ENCODE measurements at places on chromosomes 4 and X.

- no peak for DNase-seq
Measured at GRCh38 chr4:73236151-73236550, 22.4 kb downstream of the ANKRD17 start.

DNA sequence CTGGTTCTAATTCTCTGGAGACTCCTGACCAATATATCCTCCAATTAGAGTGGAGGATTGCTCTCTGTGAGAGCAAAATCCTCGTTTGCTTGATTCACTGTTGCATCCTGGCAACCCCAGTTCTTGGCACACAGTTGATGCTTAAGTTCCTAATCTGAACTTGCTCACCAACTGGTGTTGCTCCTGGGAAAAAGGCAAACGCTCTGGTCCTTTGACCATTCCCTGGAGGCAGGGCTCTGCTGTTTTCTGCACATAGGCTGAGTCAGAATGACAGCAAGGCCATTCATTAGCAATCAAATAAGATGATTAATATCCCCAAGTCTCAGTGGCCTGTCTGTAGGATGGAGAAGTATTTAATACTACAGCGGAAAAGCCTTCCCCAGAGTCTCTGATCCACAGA lies 172.7 kb upstream of the TBC1D9 start:
- no peak for DNase-seq

- no peak for DNase-seq
Measured at GRCh38 chr4:24121395-24122175, 231.7 kb upstream of the PPARGC1A start.

- DNase-seq, result no peak
Measured at GRCh38 chr4:86482306-86483172, 111.6 kb upstream of the PTPN13 start.

DNA sequence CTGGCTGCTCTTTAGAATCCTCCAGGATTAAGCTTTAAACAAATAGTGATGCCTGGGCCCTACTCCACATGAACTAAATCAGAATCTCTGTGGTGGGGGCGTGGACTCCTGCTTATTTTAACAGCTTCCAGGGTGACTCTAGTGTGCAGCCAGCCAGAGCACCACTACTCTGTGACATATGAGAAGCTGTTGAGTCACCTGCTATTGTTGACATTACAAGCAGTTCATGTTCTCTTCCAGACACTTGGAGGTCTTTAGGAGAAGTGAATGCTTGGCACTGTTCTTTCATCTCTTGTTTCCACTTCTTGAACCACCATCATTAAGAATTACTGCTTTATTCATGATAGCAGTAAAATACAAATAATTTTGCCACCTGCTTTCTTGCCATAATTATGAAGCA lies 426 bp upstream of the C4orf51 start:
- DNase-seq, result peak; percentile 20

DNA sequence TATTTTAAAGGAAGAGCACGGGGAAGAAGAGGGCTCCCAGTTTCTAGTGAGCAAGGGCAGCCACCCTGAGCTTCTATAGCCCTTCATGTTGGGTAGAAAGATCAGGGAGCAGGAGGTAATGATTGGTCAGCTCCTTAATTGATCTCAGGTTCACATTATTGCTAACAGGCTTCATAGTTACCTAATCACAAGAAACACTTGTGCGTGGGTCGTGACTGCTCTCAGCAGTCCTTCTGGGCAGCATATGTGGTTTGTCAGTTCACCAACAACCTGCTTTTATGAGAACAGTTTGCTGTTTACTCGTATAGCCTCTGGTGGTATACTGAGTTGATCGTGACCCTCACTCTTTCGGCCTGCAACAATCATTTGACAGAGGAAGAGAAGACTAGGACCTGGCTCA lies 4.7 kb upstream of the DOK7 start:
- DNase-seq, result no peak

- DNase-seq, result peak; percentile 31
Measured at GRCh38 chr4:23717528-23718248, 172.2 kb downstream of the PPARGC1A start.

GRCh38 chrX:44043496-44043895 lies 70.3 kb upstream of the NDP start:
- no peak for DNase-seq

DNA sequence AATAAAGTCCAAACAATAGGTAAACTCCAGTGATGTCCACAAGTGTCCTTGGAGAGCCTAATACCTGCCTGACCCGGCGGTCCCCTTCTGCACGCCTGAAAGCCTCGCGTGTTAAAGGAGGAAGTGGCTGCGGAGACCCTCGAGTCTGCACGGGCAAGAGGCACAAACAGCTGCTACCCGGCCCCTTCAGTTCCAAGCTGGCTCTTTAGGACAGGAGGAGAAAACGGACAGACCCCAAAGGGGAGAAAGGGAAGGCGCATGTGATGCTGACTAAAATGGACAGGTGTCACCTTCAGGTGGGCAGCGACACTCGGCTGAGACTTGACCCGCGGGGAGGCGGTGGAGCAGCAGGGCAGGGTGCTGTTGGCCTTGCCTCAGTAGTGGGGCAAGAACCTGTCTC lies 102.7 kb upstream of the TENM3 start:
- DNase-seq, result no peak

- no peak for DNase-seq
Measured at GRCh38 chrX:18548996-18549395, 122.9 kb downstream of the RS1 start.

DNA sequence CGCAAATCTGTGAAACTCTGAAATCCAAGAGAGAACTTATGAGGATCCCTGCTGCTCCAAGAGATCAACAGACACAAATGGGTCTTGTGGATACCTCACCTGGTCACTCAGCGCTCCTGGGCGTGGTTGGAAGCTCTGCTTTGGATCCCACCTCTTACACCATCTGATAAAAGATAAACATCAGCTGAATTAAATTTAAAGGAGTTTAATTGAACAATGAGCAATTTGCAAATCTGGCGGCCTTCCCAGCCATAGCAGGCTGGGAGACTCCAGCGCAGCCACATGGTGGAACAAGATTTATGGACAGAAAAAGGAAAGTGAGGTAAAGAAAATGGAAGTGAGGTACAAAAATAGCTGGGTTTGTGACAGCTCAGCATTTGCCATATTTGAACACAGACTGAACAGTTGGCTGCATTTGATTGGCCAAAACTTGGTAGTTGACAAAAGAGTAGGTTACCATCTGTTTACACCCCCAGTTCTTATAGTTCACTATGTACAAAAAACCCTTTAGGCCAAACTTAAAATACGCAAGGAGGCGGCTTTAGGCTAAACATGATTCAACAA lies 437.3 kb upstream of the NDST3 start:
- no peak for DNase-seq

- no peak for DNase-seq
Measured at GRCh38 chr4:168883513-168883912, 126.5 kb downstream of the CBR4 start.

- DNase-seq, result no peak
Measured at GRCh38 chrX:120617996-120618630, 11.7 kb downstream of the C1GALT1C1 start.

- no peak for DNase-seq
Measured at GRCh38 chr4:188714501-188714900, 575.3 kb downstream of the TRIML1 start.

DNA sequence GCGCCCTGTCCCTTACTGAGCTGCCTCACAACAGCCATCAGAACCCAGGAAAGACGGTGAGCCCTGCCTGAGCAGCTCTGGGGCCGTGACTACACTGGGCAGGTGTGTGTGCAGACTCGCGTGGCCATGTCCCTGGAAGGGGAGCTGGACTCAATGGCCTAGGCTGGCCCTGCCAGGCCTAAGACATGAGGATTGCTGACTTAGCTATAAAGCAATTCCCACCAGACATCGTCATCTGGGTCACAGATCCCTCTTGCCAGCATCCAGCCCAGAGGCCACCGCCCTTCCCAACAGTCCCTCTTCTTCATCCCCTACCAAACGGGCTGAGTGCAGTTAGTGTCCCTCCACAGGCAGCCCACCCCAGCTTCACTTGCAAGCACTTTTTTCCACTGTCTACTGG lies 3.7 kb downstream of the NAA10 start:
- no peak for DNase-seq

Measured in NCI-H460 (cell line).